ENCODE measurements at places on chromosomes 1 and 21.

GRCh38 chr1:13597166-13597565, 13.5 kb downstream of the PDPN start:
- DNase-seq, result no peak

GRCh38 chr1:51491166-51491981, 27.7 kb downstream of the EPS15 start:
- DNase-seq, result no peak

GRCh38 chr1:41418857-41419583, 57.8 kb downstream of the FOXO6 start:
- no peak for DNase-seq

DNA sequence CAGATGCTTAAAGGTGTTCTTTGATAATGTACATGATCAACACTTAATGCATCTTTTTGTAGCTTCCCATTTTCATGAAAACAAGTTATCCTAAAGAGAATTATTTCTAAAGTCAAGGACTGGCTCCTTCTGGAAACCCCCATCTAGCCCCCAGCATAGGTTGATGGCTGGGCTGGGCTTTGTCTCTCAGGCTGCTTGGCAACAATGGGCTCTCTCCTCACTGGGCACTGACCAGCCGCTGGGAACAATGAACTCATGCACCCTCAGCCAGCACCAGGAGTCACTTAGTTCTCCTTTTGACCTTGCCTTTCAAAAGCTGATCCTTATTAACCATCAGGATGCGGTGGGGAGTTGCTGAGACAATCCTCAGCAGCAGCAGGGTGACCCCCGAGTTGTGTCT, 293.0 kb upstream of the PLXNA2 start:
- no peak for DNase-seq

DNA sequence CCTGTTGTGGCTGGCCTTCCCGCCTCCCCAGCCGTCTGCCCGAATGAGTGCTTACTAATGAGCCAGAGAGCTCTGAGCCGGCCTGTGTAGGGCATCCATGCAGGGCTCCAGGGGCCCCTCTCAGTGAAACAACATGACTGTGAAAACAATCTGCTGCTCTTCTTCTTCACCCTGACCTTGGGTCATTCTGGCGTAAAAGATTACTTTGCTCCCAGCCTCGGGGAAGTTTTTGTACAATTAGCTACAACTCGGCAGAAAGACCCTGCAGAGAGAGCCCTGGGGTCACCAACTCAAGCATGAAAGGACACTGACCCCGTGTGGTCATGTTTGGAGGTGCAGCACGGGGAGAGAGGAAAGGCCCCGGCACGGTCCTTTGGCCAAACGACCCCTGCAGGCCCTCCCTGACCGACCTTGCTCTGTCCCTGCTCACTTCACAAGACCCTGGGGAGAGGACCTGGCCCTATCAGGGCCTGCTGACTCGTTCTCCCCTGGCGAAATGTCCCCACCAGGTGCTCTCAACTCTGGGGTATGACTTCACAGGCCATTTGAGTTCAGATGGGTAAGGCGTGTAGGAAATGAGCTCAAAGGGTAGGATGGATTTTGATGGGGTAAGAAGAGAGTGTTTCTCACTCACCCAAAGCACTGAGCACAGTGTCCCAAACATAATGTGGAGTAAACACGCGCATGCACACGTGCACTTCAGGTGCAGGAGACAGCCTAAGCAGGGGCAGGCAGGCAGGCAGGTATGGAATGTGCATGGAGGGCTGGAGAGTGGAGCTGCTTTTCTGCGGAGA, 22.9 kb upstream of the FAM20B start:
- peak; percentile 41 for DNase-seq

DNA sequence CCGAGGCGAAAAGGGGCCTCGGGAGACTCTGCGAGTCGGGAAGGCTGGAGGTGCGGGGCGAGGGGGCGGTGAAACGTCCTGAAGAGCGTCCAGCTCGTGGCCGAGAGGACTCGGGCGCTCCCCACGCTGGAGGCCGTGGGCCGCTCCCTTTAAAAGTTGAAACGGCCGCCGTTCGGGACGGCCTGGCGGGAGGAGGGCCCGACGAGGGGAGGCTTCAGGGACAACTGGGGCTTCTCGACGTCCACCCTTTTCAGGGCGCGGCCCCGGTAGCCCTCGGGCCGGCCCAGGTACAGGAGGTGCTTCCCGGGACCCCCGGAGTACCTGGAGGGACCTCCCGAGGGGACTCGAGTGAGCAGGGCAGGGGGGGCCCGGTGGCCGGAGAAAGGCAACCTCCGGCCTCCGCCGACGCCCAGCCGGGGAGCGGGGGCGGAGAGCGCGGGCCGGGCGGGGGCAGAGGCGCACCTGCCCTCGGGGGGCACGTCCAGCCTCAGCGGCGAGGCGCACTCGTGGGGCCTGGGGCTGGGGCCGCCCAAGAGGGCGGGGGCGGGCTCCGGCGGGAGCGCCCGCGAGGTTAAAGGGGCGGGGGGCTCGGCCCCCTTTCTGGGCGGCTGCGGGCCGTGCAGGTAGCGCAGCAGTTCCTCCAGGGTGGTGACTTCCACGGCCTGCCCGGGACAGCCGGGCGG, 14.0 kb downstream of the SEMA6C start:
- DNase-seq, result no peak

DNA sequence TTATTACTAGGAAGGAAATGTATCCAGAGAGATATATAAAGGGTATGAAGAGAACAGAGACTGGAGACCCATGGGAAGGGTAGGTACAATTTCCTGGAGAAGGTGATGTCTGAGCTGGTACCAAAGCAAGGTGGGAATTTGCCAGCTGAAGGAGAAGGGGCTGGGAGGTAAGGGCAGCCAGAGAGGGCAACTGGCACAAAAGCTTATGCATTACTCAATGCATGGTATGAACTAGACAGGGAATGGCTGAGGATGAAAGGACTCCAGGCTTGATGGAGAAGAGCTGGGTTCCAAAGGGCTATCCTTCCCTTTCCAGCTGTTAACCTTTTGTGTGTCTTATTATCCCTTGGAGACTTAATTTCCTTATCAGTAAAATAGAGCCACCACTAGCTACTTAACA, 113.6 kb upstream of the GADD45A start:
- DNase-seq, result no peak

DNA sequence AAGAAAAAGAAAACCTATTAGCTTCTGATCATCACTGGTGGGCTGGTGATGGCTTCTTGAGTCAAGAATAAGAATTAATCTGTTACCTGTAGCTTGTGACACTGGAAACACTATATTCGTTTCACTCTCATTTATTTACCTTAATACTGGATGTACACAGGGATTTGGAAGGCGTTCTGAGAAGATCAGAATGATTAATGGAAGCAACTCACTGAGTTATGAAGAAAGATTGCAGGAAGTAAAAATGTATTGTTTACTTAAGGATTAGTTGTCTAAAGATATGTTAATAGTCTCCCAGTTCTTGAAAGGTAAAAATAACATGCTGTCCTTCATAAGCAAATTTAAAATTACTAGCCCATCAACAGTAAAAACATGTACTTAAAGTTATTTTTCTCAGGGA, 644.9 kb upstream of the NCAM2 start:
- no peak for DNase-seq
